Left ventricle myocardium inferior (tissue), 1 donor: ENCODE measurements at places on chromosomes 7 and 10. TPM values are rescaled to one million over a fixed set of nuclear protein-coding genes. Genes with fewer than 3 reads are reported as not detected.
A peak's percentile ranks its signal among the peaks of the same experiment; 100 is the strongest.

DNA sequence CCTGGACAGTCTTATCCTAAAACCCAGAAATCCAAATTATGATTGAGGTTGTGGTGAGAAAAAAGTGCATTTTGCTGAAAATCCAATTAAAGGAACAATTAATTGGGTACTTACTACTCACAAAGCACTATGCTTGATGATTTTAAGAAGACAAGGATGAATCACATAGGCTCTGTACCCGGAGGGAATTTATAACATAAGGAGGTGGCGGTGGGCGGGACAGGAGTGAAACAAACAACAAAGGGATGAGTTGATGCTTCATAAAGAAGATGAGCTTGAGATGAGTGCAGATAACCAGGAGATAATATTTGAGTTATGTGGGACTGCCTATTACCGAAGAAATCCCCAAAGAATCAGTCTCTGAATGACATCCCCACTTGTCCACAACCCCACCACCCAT, 171.1 kb upstream of the FZD8 start:
- no peak for DNase-seq

DNA sequence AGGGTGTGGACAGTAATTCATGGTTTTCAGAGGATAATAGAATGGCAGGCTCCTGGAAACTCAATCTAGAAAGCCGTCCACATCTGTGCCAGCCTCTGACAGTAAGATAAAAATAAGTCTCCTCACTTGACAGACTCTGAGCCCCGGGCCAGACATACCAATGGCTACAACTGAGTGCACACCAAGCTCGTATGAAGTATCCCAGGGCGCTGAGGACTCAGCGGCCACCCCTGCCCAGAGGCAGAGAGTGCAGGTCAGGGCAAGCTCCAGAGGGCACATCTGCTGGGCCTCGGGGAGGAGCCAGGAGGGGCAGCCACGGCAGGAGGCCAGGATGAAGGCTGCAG, 262.8 kb upstream of the TCERG1L start:
- DNase-seq: no peak

GRCh38 chr10:49745756-49746155, 16.4 kb downstream of the OGDHL start:
- DNase-seq: no peak

GRCh38 chr7:49611951-49612350, 161.5 kb upstream of the VWC2 start:
- no peak for DNase-seq

- no peak for DNase-seq
Observed at GRCh38 chr10:75166623-75166972, 44.0 kb upstream of the VDAC2 start.

DNA sequence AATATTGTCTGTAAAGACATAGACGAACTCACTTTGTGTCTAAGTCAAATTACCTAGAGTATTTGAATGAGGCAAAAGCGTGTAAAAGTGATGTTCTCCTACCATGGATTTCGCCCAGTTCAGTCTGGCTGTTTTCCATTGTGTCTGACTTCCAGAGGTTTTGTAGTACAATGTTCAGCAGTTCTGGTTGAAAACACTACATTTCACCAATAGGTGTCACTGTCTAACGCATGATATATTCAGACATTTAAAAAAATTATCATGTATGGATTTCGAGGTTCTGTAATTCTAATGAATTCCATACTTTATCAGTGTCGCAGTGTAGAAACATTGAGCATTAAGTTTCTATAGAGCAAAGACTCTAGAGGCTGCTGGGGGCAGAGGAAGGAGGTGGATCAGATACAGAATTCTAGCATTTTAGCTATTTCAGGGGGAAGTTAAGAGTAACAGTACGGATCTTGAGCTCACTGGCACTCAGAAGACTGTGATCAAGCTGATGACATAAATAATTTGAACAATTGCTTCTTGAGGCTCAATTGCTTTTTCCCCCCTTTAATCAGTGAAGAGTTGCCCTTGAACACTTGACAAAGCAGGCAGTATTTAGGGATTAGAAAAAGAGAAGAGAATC, 196.9 kb upstream of the RHOBTB1 start:
- DNase-seq: no peak

GRCh38 chr7:22373388-22373787, 16.4 kb upstream of the RAPGEF5 start:
- DNase-seq: no peak

GRCh38 chr7:46527360-46527759, 606.3 kb upstream of the IGFBP3 start:
- DNase-seq: no peak

GRCh38 chr10:58574058-58574457, 61.4 kb downstream of the BICC1 start:
- no peak for DNase-seq

GRCh38 chr7:916291-916941, 38.1 kb downstream of the ADAP1 start:
- no peak for DNase-seq

DNA sequence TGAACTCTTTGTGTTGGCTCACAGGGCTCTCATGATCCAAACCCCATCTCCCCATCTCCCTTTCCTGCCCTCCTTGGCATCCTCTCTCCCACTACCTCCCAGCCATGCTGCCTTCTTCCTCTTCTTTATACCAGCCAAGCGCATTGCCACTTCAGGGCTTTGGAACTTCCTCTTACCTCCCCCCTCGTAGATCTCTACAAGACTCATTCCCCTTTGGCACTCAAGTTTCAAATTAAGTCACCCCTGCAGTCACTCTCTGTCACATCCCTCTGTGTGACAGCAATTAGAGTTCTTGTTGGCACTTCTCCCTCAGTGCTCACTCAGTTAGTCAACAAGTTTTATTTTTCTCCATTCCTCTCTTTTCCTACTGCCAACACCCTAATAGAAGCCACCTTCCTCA, 20.8 kb upstream of the NRP1 start:
- DNase-seq: no peak

DNA sequence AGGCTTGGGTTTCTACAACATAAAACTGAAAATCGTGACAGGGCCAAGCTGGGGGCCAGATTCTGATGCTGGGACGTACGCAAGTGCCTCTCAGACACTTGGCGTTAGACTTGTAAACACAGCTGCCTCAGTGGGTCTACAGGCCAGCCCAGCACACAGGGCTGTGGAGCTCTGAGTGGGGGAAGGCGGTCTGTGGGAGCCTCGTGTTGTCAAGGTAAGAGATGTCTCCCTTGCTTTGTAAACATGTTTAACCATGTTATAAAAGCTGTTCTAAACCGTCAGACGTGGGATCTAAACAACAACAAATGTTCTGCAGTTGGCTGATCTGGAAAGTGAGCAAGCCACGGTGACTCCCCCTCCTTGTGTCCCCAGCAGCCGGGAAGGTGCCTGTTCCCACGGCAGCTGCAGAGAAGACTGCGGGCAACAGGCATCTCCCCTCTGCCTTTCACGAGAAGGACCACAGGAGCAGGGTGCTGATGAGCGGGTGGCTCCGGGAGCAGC, 67.8 kb downstream of the ZRANB1 start:
- peak; percentile 12 for DNase-seq

GRCh38 chr7:9603291-9603690, 1169.9 kb downstream of the NXPH1 start:
- DNase-seq: no peak

- no peak for DNase-seq
Observed at GRCh38 chr10:60604342-60604741, 173.9 kb upstream of the CDK1 start.

GRCh38 chr7:81688622-81689411, 81.0 kb downstream of the HGF start:
- DNase-seq: no peak

DNA sequence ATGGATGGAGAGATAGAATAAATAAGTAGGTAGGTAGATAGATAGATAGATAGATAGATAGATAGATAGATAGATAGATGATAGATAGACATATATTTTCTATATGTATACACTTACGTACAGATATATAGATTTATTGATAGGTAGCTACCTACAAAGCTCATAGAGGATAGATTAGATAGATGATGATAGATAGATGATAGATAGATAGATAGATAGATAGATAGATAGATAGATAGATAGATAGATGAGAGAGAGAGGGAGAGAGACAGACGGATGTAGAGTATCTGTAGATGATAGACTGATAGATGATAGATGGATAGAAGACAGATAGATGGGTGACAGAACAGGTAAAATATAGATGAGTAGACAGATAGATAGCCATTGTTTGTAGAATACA, 191.3 kb upstream of the PFKP start:
- DNase-seq: no peak

- DNase-seq: no peak
Observed at GRCh38 chr7:142556740-142557139, 192.5 kb upstream of the PRSS1 start.

DNA sequence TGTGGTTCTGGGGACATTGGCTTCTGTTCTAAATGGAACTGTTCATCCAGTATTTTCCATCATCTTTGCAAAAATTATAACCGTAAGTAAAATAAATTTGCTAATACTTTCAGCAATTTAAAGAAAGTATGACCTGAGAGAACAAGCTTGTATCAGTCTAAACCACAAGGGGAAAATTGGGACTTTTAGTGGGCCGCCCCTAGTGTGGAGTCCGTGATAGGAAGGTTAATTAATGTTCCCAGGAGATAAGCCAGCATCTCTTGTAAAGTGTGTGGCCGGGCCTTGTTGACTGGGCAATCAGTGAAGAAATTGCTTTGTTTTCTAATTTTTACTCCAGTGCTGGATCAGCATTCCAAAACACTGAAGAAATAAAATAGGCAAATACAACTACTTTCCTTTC, 83.0 kb downstream of the ABCB5 start:
- DNase-seq: no peak

- DNase-seq: peak; percentile 46
Observed at GRCh38 chr7:23216021-23216420, 30.6 kb upstream of the GPNMB start.

GRCh38 chr7:69177461-69177861, 420.8 kb upstream of the AUTS2 start:
- no peak for DNase-seq

DNA sequence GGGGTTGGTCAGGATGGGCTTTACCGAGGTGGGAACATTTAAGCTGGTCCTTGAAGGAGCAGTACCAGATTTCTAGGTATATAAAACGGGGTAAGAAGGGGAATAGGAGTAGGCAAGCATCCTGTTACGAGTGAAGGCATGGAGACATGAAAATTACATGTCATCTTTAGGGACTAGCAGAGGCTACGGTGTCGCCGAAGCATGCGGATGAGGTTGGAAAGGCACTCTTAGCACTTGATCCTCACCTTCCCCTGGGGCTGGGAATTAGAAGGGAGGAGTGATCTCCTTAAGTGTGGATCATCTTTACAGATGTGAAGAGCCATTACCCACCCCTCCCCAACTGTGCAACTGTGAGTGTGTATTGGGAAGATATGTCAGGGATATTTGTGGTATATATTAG, 13.8 kb upstream of the ZRANB1 start:
- DNase-seq: no peak

DNA sequence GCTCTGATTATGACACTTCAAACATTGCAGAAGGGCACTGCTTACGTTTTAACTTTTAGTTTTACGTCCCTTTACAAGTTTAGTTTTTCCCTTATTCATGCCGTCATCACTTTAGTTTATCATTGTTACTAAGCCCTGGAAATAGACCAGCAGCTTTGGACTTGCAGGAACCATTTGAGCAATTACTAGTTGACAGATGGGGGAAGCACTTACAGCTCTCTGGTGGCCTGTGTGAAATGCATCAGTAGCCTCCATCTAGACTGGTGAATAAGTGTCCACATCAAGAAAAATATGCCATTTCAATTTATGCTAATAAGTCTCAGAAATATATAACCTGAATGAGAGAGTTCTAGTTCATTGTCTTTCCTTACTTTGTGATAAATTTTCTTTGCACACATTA, 194.9 kb upstream of the GRM3 start:
- no peak for DNase-seq

DNA sequence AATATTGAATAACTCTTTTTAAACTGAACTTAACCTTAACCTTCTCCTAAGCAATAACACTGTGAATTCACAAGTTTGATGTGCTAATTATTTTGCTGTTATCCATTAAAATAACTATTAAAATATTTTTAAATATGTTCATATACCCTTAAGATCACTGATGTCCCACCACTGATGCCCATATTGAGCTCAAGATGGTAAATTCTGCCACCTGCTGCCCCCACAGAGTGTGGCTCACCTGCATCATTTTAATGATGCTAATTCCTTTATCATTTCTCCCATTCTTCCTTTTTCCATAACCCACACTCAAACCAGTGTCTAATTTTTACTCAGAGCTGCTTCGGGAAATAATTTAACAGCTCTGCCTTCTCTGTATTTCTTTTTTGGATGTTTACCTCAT, 82.3 kb upstream of the ARID5B start:
- no peak for DNase-seq

DNA sequence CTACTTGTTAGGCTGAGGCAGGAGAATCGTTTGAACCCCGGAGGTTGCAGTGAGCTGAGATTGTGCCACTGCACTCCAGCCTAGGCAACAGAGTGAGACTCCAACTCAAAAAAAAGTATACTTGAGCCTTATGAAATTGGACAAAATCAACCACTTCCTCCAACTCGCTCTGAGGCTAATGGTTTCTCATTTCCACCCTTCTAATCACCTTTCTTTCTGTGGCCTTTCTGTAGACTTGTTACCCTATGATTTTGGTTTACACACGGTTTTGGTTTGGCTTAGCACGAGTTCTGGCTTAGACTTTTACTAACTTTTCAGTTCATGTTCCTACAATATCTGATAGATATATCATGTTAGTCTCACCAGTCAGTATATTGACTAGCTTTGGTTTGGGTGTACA, 152.0 kb downstream of the PHTF2 start:
- no peak for DNase-seq

Gene PDE1C
- 207 TPM for total RNA-seq

Gene AGR3
- total RNA-seq: not detected

Gene SLC13A4
- 0.44 TPM for total RNA-seq

Gene GLUD1
- 96.4 TPM for total RNA-seq

Gene TMEM213
- total RNA-seq: not detected

Gene CASD1
- total RNA-seq: 19.2 TPM

Gene CALHM2
- 11.3 TPM for total RNA-seq

Gene UBN2
- 14.4 TPM for total RNA-seq

Gene ADCYAP1R1
- total RNA-seq: 2.5 TPM

Gene EMX2
- total RNA-seq: 0.25 TPM

Gene HTR7
- 0.22 TPM for total RNA-seq

Gene UCN3
- total RNA-seq: not detected

Gene GIMAP5
- 10.7 TPM for total RNA-seq

Gene SYT15B
- total RNA-seq: 0.93 TPM

Gene CYP26A1
- not detected for total RNA-seq

Gene SNCG
- 14.7 TPM for total RNA-seq

Gene ODAD2
- total RNA-seq: 0.58 TPM

Gene MSMB
- total RNA-seq: not detected

Gene SRRM3
- 6.1 TPM for total RNA-seq

Gene TSPAN14
- 33.4 TPM for total RNA-seq

Gene AKR1C1
- total RNA-seq: 34.1 TPM

Gene OPALIN
- not detected for total RNA-seq

Gene METTL27
- 0.44 TPM for total RNA-seq
